H9 (cell line): ENCODE measurements at places on chromosomes 4 and X.

- DNase-seq = no peak
Observed at GRCh38 chr4:186297013-186297645, 31.1 kb downstream of the F11 start.

GRCh38 chr4:2443061-2443730, 24.4 kb downstream of the CFAP99 start:
- DNase-seq = no peak

DNA sequence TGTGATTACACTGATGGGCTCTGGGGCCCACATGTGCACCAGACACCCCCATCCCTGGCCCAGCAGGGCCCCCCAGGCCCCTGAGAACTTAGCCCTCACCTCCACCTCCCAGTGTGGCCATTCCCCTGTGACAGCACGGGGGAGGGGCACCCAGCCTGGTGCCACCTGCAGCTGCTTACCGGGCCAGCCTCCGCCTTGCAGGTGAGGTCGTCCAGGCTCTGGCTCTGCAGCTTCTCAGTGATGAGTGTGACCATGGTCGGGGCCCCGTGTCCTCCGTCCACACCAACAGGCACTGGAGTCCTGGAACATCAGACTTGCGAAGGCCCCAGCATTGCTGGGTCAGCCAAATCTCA, 15.6 kb downstream of the FAM53A start:
- peak; percentile 28 for DNase-seq

DNA sequence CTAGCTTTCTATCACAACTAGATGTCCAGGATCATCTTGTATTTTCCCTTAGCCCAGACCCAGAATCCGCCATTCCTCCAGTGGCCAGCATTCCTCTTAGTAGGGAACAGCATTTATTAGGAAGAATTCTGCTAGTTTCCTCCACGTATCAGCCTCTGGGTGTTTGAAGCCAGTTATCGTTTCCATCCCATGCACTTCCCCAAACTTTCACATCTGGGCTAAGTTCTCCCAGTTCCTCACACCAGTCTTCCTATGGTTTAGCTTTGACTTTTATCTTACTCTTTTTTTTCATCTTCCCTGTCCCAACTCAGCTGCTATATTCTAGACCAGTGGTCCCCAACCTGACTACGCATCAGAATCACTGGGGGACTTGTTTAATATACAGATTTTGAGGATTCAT, 53.5 kb upstream of the PRSS48 start:
- no peak for DNase-seq

DNA sequence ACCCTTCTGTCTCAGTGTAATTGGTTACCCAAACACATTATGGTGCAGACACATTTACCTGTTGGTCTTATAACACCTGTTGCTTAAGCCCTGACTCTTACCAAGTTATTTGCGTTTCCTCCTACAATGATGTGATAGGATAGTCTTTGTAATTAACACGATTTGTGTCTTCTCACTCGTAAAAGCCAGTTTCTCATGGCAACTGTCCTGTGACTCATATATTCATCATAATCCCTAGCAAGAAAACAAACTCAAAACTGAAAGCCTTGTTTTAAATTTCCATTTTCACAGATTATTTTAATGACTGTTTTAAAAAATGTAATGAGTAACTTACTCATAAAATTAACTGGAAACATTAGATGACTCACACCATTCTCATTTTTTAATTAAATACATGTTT, 495.2 kb downstream of the NLGN4X start:
- no peak for DNase-seq

DNA sequence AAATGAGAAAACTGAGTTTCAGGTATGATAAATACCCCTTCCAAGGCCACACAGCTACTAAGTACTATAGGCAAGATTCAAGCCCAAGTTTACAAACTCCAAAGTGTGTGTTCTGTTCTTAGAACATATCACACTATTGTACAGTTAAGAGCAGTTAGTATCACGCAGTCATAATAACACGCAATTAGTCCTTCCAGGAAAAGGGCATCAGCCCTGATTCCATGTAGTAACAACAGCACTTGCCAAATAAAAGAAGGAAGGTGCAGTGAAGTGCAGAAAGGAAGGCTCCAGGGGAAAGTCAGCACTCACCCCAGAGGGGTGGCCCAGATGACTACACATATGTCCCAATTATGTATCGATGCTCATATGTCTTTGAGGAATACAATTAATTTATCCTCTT, 4.4 kb downstream of the TASL start:
- no peak for DNase-seq

- DNase-seq = no peak
Observed at GRCh38 chrX:84956304-84956703, 47.4 kb upstream of the APOOL start.

- peak; percentile 68 for DNase-seq
Observed at GRCh38 chr4:25792200-25792791, 70.5 kb downstream of the SEL1L3 start.

GRCh38 chr4:74523096-74523495, 78.2 kb downstream of the AREG start:
- no peak for DNase-seq

DNA sequence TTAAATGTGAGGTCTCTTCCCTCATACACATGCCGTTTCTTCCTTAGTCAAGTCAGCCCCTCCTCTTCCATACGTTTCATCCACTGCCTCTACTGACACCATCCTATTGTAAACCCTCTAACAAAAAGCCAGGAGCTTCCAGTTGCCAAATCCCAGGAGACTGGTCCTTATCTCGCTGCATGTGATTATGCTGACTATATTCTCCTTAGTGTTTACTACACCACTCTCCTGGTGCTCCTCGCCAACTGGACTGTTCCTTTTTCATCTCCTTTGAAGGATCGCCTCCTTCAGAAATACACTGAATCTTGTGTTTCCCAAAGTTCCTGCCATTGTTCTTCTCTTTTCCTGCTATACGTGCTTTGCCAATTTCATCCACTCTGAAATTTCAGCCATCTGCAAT, 27.7 kb downstream of the MAML3 start:
- DNase-seq = no peak

- DNase-seq = no peak
Observed at GRCh38 chrX:128759745-128760144, 707.5 kb upstream of the ACTRT1 start.

- peak; percentile 22 for DNase-seq
Observed at GRCh38 chr4:133152831-133153481, 3.9 kb downstream of the PCDH10 start.

DNA sequence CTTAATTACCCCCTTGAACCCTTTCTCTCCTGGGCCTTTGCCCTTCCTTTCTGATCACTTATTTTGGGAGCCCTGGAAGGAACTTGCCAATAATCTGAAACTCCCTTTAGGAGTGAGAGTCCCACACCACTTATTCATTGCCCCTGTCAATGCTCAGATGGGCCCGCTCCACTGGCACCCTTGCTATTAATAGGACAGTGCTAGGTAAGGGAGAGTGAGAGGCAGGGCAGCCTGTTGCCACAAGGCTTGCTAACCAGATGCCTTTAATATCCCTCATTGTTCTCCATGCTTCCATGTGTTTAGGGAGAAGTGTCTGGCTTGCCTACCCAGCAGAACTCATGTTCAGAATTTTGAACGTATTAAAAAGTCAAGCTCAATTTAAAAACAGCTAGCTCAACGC, 1.7 kb upstream of the NHS start:
- DNase-seq = no peak

DNA sequence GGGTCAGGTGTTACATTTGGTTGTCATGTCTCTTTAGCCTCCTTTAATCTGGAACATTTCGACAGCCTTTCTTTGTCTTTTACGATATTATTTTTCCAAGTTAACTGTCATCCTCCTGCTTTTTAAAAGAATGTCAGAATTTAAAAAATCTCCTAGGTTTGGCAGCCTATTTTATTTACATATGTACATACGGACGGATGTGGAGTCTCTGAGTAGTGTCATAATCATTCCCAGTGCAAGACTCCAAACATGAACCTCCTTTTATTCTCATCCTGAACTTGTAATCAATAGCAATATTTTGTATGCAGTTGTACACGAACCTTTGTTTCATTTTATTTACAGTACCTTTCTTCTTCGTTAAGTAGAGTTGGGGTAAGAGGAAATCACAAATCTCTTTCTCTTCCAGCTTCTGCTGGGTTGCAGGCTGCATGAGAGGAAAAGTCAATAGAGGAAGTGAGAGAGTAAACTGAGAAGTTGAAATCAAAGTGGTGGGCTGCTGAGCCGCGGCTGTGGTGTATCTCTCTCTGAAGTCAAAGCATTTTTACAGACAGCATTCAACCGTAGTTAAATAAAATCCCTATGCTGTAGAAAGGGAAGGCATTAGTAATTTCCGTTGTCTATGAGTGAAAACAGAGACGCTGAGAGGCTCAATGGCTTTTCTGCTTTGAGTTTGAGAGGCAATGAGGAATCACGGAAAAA, 53.9 kb upstream of the RPS6KA3 start:
- no peak for DNase-seq

DNA sequence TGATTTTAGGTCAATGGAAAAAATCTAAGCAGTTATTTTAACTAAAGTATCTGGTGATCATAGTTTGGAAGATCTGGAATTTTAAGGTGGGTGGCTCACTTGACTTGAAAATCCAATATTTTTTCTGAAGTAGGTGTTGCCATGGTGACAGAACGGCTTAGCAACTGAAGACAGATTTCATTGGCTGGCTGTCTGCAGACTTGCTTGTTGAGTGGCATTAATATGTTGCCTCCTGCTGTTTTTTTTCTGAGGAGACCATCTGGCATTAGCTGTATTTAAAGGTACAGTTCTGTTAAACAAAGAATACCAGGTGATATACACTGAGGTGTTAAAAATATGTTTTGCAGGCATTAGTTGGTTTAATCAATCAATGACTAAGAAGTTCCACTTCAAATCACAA, 19.8 kb downstream of the CPE start:
- DNase-seq = no peak

DNA sequence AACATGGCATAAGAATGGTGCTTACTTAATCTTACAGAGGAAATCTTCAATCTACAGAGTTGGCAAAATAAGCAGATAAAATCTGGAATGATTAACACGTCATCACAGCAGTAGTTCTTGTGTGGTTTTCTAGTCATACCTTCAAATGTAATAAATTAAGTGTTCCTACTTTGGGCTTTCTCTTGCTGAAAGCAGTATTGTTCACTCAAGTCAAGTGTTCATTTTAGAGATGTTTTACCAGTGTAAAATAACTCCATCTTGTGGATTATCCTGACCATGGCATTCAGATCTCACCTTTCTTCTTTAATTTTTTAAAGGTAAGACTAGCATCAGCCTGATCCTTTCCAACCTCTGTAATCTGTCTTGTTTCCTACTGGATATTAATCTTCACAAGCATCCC, 72.9 kb downstream of the ADAMTS3 start:
- DNase-seq = no peak

DNA sequence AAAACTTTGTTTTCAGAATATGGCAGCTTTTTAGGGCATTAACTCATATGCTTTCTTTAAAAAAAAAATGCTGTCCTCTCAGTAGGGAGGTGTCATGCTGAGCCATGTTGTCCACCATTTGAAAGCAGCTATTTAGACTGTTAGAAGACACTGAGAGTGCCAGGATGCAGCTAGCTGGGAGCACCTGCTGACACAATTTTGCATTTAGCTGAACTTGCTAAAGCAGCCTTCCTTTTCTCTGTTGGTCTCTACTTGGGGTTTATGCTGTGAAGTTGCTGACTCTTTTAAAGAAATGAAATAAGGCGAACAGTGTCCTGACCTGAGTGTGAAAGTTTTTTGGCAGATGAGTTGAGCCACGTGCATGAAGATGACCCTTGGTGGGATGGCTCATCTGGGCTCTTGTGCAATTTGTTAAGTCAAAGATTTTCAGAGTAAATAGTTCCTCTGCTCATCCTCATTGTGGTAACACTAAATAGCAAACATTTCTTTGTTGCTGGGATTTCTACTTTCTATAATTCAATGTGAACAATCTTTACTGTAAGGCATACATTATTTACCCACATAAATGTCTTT, 64.5 kb downstream of the CDS1 start:
- DNase-seq = peak; percentile 60

DNA sequence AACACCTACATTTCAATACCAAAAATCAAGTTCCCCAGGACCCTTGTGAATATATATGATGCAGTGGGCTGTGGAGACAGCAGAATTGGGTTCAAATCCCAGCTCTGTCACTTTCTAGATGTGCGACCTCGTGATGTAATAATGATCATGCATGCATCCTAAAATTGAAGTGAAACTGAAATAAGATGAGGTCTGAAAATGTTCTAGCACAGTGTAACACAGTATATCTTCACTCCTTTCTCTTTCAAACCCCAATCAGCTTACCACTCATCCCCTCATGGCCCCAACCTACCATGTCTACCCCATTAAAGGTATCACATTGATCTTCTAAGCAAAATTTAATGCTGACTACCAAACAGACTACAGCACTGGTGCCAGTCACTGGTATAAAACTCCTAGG, 69.9 kb upstream of the BRS3 start:
- DNase-seq = no peak

DNA sequence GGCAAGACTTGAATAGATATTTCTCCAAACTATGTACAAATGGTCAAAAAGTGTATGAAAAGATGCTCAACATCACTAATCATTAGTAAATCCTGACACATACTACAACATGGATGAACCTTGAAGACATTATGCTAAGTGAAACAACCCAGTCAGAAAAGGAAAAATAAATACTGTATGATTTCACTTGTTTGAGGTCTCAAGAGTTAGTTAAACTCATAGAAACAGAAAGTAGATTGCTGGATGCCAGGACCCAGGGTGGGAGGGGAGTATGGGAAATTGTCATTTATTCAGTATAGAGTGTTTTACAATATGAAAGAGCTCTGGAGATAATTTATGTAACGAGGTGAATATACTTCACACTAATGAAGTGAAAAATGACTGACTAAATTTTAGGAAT, 32.4 kb downstream of the PRMT9 start:
- DNase-seq = no peak

GRCh38 chr4:122842392-122842791, 15.8 kb downstream of the FGF2 start:
- no peak for DNase-seq

- no peak for DNase-seq
Observed at GRCh38 chr4:56603297-56603696, 77.8 kb downstream of the HOPX start.

DNA sequence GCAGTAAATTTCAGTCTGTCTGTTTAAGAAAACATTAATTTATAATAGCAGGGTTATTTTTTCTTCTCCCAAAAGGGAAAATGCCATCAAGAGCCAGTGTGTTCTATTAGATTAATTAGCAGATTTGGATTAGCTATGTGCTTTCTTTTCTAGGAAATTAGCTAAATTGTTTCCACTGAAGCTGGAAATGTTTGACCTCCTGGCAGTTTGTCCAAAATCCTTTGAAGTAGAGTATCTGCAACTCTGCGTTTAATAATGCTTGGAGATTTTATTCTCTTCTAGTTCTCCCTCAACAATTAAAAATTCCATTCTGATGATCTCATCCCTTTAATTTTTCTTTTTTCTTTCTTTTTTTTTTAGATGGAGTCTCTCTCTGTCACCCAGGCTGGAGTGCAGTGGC, 27.1 kb upstream of the HOPX start:
- no peak for DNase-seq

- no peak for DNase-seq
Observed at GRCh38 chrX:110512341-110512740, 153.7 kb downstream of the RTL9 start.

- DNase-seq = no peak
Observed at GRCh38 chr4:153269218-153269990, 65.2 kb downstream of the TRIM2 start.

GRCh38 chrX:39427492-39427891, 626.2 kb downstream of the MID1IP1 start:
- no peak for DNase-seq
